Kidney (tissue), 22 donors: ENCODE measurements at places on chromosomes 12 and 14. TPM values are rescaled to one million over a fixed set of nuclear protein-coding genes. Genes with fewer than 3 reads are reported as not detected.

OTX2 gene
- polyA plus RNA-seq = not detected

RAB2B gene
- 12.2 TPM for polyA plus RNA-seq

STXBP6 gene
- 2.8 TPM for polyA plus RNA-seq

GPR162 gene
- polyA plus RNA-seq = 9.8 TPM

SELPLG gene
- polyA plus RNA-seq = 3.7 TPM

STAC3 gene
- 1.5 TPM for polyA plus RNA-seq

TMEM30B gene
- 9.4 TPM for polyA plus RNA-seq

TCP11L2 gene
- 2.3 TPM for polyA plus RNA-seq

SAMD15 gene
- polyA plus RNA-seq = 1.8 TPM

LRRC43 gene
- polyA plus RNA-seq = 7.9 TPM

RNASE7 gene
- polyA plus RNA-seq = not detected

GUCY2C gene
- not detected for polyA plus RNA-seq

NEK9 gene
- polyA plus RNA-seq = 25.4 TPM

KLRG1 gene
- polyA plus RNA-seq = 3.2 TPM

SRRM4 gene
- polyA plus RNA-seq = 0.17 TPM

PPM1H gene
- 8.7 TPM for polyA plus RNA-seq

SMOC1 gene
- 1.2 TPM for polyA plus RNA-seq

MAP1LC3B2 gene
- 4.5 TPM for polyA plus RNA-seq

AGAP2 gene
- polyA plus RNA-seq = 0.13 TPM

LRRC23 gene
- 19.7 TPM for polyA plus RNA-seq

JPH4 gene
- polyA plus RNA-seq = 3.6 TPM

FKBP11 gene
- 20.1 TPM for polyA plus RNA-seq

TMEM117 gene
- 5.9 TPM for polyA plus RNA-seq

PPM1A gene
- polyA plus RNA-seq = 42.3 TPM

PPP2R5C gene
- 65.6 TPM for polyA plus RNA-seq

VCPKMT gene
- polyA plus RNA-seq = 8.0 TPM

CLEC2A gene
- polyA plus RNA-seq = not detected

AICDA gene
- not detected for polyA plus RNA-seq

ESPL1 gene
- polyA plus RNA-seq = 2.9 TPM

SLC2A3 gene
- polyA plus RNA-seq = 12.1 TPM

FAM222A gene
- 12.5 TPM for polyA plus RNA-seq
